Esophagus squamous epithelium (tissue), 5 donors: ENCODE measurements at places on chromosomes 16 and 17.

DNA sequence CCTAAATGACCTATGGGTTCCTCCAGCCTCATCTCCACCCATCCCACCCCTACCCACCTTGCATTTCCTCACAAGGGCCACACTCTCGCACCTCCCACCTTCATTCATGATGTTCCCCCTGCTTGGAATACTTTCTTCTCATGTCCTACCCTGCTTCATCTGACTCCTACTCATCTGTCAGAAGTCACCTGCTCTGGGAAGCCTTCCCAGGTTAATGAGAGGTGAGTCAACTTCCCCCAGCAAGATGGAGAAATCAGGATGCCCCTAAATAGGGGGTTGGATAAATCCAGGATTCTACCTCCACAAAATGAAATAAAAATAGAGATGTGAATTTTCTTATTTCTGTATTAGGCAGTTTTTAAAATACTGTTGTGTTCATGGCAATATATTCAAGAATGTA, 51.0 kb upstream of the WSB1 start:
- DNase-seq: no peak

- no peak for DNase-seq
Measured at GRCh38 chr16:23852794-23853562, 17.2 kb downstream of the PRKCB start.

DNA sequence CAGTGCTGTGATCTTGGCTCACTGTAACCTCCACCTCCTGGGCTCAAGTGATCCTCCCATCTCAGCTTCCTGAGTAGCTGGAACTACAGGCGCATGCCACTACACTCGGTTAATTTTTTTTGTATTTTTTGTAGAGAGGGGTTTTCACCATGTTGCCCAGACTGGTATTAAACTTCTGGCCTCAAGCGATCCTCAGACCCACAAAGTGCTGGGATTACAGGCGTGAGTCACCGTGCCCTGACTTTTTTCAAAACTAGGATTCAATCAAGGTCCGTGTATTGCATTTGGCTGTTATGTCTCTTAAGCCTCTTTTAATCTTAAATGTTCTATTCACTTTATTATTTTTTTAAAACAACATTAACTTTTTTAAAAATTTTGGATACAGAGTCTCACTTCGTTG, 4.3 kb upstream of the CCL22 start:
- no peak for DNase-seq

DNA sequence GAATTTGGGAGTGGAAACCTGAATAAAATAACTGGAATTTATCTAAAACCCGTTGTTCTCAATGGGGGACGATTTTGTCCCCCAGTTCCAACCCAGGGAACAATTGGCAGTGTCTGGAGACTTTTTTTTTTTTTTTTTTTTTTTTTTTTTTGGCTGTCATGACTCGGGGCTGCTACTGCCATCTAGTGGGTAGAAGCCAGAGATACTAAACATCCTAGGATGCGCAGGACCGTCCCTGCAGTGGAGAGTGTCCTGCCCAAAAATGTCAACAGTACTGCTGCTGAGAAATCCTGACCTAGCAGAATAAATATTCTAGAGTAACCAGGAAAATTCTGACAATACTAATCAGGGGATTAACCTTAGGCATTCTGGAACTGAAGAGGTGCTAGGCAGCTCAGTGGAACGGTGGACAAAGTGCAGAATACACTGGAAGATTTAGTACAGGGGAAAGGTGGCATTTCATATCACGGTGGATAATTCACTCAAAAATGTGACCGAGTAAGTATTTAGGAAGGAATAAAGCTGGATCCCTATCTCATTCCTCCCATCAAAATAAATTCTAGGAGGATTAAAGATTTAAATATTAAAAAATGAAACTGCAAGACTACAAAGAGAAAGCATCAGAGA, 107.6 kb downstream of the SPECC1 start:
- DNase-seq: no peak

DNA sequence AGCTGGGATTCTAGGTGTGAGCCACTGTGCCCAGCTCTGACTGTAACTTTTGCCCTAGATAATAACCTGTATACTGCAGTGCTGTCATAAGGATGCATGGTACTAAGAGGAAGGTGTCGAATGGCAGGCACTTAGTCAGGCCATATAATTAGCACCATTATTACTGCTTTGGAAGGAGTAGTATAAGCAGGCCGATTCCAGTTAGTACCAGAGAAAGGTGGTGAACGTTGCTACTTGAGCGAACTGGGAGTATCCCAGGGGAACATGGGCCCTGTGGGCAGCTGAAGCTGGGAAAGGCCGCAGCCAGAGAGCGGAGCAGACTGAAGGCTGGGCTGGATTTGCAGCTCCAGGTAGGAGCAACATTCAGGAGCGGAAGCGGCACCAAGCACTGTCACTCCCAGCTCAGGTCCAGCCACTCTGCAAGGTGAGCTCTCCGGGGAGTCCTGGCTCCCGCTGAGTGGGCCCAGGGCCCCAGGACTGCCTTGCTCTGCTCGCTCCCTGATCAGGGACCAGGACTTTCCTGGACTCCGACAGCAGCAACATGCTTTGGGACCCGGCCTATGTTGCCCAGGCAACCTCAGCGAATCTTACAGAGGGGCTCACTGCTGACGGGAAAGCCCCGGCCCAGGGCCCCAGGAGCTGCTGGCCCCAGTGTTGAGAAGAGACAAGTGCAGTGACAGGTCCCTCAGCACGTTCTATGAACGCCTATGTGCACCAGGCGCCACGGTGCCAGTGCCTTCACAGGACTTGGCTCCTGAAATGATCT, 28.6 kb downstream of the C16orf74 start:
- DNase-seq: no peak

GRCh38 chr16:58417600-58417999, 25.3 kb downstream of the GINS3 start:
- no peak for DNase-seq

- no peak for DNase-seq
Measured at GRCh38 chr16:89446136-89446974, 44.0 kb downstream of the ANKRD11 start.

DNA sequence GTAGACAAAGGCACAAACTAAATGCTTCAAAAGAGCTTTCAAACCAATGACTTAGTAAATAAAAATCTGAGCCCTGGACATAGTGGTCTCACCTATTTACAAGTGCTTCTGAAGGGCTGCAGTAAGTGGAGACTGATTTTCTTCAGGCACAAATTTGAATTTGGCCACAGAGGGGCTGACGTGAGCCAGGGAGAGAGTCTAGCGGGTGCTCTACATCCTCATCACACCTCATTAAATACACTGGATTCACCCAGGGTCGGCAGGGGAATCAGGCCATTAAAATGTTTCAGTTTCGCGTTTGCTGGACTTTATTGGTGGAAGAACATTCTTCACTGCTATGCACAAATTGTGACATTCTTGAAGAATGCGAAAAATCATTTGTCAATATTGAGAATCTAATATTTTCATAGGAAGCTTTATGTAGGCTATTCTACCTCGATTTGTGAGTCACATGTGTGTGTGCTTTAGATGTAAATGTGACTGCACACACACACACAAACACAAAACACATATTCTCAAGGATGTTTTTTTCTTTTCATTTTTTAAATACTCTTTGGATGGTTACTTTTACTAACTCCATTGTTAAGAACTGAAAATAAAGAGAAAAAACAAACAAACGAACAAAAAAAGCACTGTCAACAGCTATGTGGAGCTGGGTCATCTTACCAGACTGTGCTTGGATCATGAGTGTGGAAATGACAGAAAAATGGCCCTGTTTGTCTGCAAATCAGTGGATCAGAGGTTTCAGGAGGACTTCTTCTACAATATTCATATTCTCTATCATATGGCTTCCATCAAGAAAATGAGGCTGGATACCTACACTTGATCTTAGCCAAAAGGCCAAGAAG, 58.9 kb downstream of the CDH11 start:
- no peak for DNase-seq

- no peak for DNase-seq
Measured at GRCh38 chr17:35912942-35913341, 17.6 kb downstream of the RDM1 start.

GRCh38 chr17:4553669-4554068, 1.5 kb downstream of the MYBBP1A start:
- no peak for DNase-seq

- no peak for DNase-seq
Measured at GRCh38 chr17:9767432-9767991, 23.9 kb downstream of the DHRS7C start.
